ENCODE measurements at places on chromosomes 6 and 20.

DNA sequence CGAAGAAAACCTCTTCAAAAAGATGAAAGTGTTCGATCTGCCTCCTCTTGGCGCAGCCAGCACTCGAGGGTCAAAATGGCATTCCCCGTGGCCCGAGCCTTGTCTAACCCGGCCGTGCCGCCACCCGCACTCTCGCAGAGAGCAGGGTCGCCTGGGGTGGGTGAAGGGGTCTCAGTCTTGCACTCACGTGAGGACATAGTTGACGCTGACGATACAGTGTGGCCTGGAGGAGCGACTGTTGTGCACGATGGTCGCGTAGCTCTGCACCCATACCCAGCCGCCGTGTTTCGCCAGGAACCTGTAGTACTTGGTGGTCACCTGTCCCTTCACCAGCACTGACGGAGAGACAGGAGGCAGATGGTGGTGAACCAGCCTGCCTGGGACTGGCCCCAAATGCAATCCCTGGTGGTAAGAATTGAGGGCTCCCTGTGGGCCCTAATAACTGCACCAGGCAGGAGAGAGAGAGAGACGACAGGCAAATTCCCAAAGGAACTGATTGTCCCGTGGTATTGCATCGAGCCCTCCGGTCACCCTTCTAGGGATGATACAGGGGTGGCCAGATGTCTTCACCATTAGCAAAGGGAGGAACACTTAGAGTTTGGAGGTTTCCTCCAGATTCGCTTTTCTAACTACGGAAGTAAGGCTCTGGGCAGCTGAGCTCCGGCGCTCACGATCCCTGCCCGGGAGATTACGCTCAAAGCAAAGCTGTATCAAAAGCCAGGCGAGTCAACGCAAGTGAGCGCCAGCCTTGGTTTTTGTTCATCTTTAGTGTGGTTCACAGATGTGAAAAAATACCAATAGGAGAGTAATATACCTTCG lies 17.4 kb downstream of the SIM1 start:
- DNase-seq: no peak

- DNase-seq: no peak
Observed at GRCh38 chr6:105850261-105851112, 235.6 kb upstream of the PRDM1 start.

DNA sequence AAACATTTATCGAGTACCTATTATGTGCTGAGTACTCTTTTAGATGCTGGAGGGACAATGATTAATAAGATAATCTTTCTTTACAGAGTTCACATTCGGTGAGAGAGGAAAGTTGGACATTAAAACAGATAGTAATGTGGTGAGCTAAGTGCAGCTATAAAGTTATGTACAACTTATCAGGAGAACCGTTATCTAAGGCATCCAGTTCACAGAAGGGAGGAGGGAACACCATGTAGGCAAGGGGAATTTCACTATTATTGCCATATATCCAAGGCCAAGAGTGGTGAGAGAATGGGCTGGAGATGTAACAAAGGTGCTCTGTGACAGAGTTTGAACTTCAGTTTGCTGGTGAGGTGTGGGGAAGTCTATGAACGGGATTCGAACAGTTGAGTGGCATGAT lies 105.8 kb downstream of the CARMIL1 start:
- DNase-seq: no peak

- no peak for DNase-seq
Observed at GRCh38 chr6:6758915-6759654, 170.6 kb downstream of the LY86 start.
